ENCODE measurements at places on chromosomes 11 and 22. TPM values are rescaled to one million over a fixed set of nuclear protein-coding genes. Genes with fewer than 3 reads are reported as not detected.

- no peak for DNase-seq
Measured at GRCh38 chr11:6617315-6617781, 1.9 kb downstream of the TPP1 start.

The TRPC6 gene
- 5.8 TPM for total RNA-seq

DNA sequence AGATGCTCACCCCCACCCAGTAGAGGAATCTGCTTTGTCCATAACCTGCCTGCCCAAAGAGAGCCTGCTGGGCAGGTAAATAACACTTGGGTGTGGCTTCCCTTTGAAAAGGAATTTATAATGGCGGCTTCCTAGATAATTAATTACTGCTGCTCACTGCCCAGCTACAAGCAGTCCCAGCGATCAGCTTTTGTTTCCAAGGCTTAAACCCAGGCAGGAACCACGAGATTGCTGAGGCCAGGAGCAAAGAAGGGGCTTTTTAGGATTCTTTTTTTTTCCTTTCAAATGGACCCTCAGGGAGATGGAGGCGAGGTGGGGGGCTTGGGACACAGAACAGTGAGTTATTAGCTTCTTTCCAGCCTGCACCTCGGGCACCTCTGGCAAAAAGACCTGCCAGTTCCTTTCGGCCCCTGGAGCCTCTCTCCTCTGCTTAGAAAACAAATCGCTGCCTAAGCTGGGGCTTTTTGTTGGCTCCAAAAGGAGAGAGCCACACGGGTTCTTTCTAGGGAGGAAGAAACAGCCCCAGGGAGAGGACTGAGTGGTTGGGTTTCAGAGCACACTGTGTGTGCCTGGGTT is 107.2 kb downstream of the TSPAN18 start:
- no peak for DNase-seq

GRCh38 chr11:134039726-134040385 is 29.0 kb upstream of the JAM3 start:
- DNase-seq, result no peak

The CDCA5 gene
- total RNA-seq, result 1.9 TPM

The ARHGAP20 gene
- 6.5 TPM for total RNA-seq

The SCUBE1 gene
- total RNA-seq, result 19.0 TPM

DNA sequence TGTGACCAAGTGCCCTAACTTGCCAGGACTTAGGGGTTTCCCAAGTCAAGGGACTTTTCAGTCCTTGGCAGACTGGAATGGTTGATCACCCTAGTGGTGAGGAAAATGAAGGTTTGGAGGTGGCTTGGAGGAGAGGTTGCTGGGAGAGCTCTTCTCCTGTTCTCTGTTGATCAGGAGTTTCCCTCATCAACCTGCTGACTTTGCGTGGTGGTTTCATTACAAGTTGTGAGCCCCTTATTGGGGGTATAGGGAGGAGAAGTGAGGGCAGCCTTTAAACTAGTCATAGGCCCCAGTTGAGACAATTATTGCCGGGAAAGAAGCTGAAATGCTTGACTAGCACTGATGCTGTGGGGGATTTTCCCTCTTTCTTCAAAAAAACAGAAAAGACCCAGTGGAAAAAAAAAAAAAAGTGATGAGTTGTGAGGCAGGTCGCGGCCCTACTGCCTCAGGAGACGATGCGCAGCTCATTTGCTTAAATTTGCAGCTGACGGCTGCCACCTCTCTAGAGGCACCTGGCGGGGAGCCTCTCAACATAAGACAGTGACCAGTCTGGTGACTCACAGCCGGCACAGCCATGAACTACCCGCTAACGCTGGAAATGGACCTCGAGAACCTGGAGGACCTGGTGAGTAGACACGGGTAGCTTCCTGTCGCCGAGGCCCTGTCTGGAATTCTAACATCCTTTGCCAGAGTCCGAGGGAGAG is at the start of gene CXCR5:
Gene CXCR5, plus strand, starts transcription at position 525 of the 704 bp plus-strand sequence. Its CDS starts 50 bp downstream, at position 575.
- no peak for DNase-seq

- DNase-seq, result no peak
Measured at GRCh38 chr11:60566776-60567175, 51.6 kb downstream of the MS4A13 start.

DNA sequence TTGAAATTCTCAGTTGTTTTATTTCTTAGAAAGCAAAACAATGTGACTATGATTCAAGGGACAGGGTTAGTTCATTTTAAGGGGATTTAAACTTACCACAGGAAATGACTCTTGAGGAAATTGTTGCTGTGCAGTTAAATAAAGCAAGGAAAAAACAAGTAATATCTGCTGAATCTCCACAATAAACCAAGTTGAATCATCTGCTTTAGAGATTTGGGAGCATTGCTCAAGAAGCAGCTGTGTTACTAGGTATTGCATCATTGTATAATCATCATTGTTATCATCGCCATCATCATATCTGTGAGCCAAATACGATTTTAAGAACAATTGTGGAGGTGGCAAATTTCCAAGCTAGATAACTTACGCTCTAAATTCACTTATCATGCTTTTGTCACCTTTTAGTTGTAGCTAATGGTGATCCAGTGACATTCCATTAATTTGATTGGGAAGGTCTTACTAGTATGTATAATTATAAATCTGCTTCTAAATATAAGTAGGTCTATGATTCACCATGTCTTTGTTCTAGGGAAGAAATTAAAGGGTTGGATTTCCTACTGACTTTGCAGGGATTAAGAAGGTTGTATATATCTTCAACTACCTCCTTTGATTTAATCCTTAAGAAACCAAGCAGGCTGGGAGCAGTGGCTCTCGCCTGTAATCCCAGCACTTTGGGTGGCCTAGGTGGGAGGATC is 19.9 kb downstream of the MMP10 start:
- DNase-seq, result no peak

DNA sequence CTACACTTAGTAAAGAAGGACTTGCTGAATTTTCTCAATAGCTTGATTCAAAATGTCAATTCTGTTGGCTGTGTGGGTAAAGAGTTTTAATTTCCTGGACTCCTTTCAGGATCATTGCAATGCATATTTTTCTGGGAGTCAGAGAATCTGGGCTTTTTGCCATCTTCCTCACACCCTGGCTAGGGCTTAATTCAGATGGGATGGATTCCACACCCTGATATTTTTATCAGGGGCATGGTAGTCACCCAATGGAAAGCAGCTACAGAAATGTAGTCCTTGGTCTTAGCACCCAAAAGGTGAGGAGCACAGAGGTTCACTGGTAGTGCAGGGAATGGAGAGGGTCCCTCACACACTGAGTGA is 79.3 kb downstream of the SGSM3 start:
- no peak for DNase-seq

GRCh38 chr11:129505266-129505665 is 129.6 kb downstream of the BARX2 start:
- no peak for DNase-seq

- DNase-seq, result peak; percentile 23
Measured at GRCh38 chr11:71293961-71294782, 41.8 kb upstream of the SHANK2 start.

The ANGPTL5 gene
- total RNA-seq, result not detected

DNA sequence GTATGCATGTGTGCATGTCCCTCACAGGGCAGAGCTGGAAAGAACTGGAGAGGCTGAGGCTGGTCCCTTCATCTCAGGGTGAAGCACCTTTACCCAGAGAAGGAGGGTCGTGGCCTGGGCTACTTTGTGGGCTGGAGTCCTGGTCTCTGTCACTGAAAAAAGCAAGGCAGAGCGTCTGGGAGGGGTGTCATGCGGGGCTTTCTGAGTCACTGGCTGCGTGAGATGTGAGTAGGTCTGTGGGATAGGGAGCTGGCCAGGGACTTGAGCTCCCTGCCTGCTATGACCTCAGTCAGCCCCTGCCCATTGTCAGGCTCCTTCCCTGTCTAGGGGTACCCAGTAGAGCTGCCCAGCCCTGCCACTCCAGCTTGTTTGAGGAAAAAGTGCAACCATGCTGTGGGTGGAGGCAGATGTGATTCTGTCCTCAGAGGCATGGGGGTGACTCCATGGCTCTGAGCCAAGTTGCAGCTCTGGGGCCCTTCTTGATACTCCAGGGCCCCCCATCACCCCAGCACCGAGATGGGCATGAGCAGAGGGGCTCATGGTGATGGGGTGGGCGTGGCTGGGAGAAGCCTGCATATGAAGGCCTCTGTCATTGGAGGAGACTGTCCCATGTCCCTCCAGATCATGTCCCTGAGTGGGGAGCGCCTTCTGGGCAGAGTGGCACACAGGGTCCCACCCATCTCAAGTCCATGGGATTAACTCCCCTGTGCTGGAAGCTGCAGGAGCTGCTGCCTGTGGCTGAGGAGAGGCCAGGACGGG is 27.8 kb downstream of the KCNQ1 start:
- peak; percentile 28 for DNase-seq

- DNase-seq, result no peak
Measured at GRCh38 chr11:64443001-64443400, 84.0 kb downstream of the RPS6KA4 start.

GRCh38 chr11:105448703-105449079 is 161.2 kb upstream of the GRIA4 start:
- DNase-seq, result no peak

The CDC42EP2 gene
- 21.0 TPM for total RNA-seq

GRCh38 chr11:57417056-57417455 is 9.9 kb downstream of the SLC43A3 start:
- no peak for DNase-seq

DNA sequence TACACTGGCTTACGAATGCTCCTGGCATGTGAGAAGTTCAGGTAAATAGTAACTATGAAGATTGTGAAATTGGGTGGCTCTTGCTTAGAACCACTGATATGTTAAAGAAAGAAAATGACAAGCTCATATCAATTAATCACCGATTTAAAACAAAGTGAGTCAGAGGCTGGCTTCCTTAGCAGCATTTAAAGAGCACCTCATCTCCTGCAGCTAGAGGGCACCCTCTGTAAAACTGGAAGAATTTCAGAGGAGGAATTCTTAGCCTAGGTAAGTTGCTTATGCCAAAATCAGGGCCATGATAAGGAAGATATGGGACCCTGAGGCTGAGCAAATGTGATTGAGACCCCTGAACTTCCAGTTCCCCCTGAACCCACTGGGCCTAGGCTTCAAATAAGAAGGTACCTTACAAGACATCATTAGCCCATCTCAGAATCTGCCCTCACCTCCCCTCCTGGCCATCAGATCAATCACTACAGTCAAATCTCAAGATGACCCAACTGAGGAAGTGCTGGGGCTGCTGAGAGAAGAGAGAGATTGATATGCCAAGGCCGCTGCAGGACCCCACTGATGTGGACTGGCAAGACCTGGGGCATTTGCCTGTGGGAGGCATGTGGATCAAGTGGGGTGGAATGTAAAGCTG is 8.6 kb upstream of the CD3E start:
- DNase-seq, result peak; percentile 55

The LARGE1 gene
- total RNA-seq, result 81.6 TPM

DNA sequence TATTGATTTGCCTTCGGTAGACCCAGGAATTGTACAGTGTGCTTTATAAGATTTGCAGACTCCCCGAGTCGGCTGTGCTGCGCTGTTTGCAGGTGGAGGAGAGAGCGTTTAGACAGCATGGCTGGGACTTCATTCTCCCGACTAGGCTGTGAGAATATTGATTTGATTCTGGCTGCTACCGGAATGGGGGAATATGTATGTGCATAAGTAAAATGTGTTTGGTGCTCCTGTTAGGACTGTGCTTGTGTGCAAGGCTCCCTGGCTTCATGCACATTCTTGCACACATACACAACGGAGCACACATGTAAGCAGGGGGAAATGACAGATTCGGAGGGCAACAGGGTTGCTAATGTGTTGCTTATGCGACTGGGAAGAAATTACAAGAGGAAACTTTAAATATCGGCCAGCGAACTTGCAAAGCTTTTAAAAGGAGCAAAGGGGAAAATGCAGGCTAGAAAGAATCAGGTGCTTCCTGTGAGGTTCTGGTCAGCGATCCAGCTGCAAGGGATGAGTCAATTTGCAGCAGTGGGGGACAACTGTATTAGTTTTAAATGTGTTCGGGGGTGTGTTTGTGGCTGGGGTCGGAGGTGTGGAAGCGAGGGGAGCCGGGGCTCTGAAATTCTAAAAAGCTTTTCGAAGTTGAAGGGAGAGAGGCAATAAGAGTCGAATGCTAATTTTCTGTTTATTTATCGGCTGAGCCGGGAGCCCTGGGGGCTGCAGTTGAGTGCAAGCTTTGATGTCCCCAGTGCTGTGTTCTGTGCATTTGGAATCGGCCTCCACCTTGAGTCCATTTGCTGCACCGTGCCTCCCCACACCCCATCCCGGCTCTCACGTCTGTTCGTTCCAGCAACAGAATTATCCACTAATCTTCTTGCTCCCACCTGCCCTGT is 731 bp downstream of the NTM start:
- no peak for DNase-seq

GRCh38 chr11:124892750-124893454 is 4.8 kb downstream of the ROBO4 start:
- DNase-seq, result peak; percentile 41

DNA sequence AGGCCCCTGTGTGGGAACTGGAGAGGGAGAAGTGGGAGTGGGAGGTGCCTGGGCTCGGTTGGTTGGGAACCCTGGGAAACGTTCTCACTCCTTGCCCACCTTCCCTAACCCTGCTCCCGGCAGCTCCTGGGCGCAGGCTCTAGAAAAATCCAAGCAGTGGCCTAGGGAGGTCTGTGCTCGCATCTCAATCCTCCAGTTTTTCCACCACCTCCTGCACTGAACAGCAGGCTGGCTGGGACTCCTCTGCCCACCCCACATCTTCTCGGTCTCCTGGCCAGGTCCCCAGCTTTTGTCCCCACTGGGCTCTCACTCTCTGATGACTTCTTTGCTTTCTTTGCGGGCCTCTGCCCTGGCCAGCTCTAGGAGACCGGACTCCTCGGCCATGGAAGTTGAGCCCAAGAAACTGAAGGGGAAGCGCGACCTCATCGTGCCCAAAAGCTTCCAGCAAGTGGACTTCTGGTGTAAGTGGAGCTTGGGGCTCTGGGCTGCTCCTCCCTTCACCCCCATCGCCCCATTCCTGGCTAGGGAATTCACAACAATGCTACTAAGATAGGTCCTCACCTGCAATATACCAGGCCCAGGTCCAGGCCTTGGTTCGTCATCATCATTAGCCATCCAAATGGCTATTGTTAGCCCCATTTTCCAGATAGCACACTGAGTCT is 35.6 kb downstream of the PRDM11 start:
- DNase-seq, result no peak

The FBLN1 gene
- 286 TPM for total RNA-seq

DNA sequence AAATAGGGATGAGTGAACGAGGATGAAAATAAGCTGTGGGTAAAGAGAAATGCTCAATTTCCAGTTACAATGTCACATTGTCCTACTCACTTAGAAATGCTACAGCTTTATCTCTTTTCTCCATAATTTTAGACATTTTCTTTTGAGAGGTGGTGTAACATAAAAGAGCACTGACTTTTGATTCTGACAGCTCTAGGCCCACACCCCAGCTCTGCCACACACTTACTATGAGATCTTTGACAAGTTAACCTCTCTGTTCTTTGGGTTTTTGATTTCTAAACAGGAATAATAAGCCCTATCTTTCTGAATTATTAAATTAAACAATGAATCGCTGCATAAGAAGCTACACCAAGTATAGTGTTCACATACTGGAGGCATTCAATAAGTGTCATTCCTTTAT is 228.3 kb upstream of the PITPNB start:
- DNase-seq, result no peak

DNA sequence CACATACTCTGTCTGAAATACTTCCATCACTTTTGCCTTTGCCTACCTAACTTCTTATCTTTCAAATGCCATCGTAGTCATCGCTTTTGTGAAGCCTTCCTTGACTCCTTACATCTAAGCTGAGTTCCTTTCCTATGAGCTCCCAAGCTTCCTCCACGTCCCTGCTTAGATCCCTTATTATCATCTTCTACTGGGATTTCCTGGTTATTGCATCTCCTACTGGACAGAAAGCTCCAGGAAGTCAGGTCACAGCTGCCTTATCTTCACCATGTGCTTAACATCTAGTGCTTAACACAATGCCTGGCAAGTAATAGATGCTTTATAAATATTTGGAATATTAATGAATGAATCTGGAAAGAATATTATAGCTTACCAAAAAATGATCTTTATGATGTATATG is 5.9 kb downstream of the YPEL4 start:
- no peak for DNase-seq

GRCh38 chr11:69355346-69355940 is 61.5 kb downstream of the MYEOV start:
- peak; percentile 24 for DNase-seq

All from ureter (tissue), 1 donor.